ENCODE measurements at places on chromosomes 16 and 17.

DNA sequence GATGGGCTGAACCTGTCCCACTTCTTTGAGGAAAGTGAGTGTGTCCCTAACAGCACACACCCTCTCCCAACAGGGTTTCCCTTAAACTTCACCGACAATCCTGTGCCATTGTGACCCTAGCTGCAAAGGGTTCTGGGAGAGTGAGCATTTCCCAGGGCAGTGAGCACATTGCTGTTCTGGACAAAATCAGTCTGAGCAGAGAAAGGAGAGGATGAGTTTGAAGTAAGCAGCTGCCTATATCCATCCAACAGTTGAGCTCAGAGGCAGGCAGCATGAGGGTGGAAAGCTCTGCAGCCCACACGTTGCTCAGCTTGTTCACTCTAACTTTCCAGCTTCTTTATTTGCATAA is 296.5 kb upstream of the MAF start:
- DNase-seq = no peak

DNA sequence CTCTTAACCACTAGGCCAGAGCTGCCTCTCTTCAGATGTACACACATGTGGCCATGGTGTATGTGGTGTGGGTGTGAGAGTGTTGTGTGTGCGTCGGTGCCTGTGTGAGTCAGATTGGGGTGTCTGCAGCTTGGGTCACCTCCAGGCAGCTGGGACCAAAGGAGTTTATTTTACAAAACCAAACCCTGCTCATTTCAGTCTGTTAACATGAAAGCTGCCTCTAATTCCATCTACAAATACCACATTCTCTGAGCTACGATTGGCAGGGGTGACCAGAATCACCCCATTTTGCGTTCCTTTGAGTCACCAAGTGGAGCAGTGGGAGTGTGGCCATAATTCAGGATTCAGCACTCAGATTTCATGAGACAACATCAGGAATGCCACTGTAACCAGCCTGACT is 105.3 kb downstream of the IRX5 start:
- DNase-seq = no peak

GRCh38 chr17:53749178-53749577 is 73.5 kb upstream of the KIF2B start:
- DNase-seq = peak; percentile 61

GRCh38 chr17:77817953-77818352 is 140.6 kb upstream of the TNRC6C start:
- DNase-seq = no peak

- DNase-seq = no peak
These were observed 28.1 kb downstream of the TTYH2 start for GRCh38 chr17:74241431-74241830.

- no peak for DNase-seq
These were observed 33.7 kb downstream of the TANC2 start for GRCh38 chr17:62999736-63000135.

- no peak for DNase-seq
These were observed 30.9 kb downstream of the ZNF778 start for GRCh38 chr16:89248196-89248982.

- DNase-seq = no peak
These were observed 17.9 kb upstream of the TMIGD1 start for GRCh38 chr17:30351735-30352134.

DNA sequence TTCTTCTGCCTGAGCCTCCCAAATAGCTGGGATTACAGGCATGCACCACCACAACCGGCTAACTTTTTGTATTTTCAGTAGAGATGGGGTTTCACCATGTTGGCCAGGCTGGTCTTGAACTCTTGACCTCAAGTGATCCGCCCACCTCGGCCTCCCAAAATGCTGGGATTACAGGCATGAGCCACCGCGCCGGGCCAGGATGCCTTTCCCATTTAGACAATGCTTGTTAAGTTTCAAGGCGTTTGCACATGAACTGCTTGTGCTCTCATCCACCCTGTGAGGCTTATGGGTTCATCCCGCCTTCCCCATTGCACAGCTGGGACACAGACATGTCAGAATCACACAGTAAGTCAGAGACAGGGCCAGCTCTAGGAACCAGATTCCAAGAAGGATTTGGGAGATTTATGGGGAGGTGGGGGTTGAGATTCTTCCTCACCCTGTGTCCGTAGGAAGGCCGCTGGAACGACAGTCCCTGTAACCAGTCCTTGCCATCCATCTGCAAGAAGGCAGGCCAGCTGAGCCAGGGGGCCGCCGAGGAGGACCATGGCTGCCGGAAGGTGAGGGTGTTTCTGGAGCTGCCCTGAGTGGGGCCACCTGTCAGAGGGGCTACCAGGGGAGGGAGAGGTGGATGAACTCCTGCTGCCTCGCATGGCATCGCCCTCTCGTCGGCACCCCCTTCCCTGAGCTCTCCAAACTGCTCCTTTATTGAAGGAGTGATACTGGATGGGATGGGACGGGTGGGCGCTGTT is 46.3 kb downstream of the MRC2 start:
- no peak for DNase-seq

DNA sequence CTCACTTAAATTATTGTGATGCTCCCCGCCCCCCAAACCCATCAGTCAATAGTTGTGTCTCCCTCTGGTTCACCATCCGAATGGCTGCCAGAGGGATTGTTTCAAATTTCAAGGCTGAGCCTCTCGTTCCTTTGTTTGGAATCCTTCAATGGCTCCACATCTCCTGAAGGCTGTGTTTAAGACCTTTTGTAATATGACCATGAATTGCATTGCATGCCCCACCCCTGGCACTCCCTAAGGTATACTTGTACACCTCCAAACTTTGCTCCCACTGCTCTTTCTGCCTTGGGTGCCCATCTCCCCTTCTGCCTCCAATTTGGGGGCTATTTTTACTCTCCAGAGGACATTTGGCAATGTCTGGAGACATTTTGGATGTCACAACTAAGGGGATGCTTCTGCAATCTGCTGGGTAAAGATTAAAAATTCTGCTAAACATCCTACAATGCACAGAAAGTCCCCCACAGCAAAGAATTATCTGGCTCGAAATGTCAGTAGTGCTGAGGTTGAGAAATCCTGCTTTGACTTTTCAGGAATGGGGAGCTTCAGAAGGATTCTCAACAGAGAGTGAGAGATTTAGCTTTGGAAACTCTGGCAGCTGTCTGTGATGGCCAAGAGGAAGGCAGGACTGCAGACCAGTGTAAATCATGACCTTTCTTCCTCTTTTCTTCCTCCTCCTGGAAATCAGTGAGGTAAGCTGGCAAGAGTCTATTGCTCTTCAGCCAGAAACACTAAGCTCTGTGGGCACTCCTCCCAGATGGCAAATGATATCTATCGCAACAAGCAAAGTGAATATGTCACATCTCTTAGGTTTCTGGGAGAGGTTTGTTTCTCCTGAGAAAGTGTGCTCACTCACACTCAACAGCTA is 8.7 kb upstream of the IL4R start:
- DNase-seq = no peak

- peak; percentile 86 for DNase-seq
These were observed 27.0 kb downstream of the RTN4RL1 start for GRCh38 chr17:1997927-1998742.

DNA sequence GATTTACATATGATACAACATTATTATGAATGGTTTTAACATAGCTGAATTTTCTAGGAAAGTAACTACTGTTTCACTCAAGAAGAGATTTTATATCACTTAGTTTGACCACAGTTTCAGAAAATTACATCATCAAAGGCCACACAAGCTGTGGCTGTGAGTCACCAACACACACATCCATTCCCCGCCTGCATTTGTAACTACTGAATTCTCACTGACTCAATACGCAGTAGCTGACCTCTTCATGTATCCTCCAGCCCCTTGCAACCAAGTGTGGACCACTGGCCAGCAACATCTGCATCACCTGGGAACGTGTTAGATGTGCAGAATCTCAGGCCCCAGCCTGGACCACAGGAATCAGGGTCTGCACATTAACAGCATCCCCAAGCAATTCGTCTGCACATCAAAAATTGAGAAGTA is 197.6 kb downstream of the XYLT1 start:
- no peak for DNase-seq

- DNase-seq = no peak
These were observed 54.4 kb downstream of the MPRIP start for GRCh38 chr17:17096438-17097178.

GRCh38 chr16:49534901-49535610 is 161.5 kb downstream of the C16orf78 start:
- DNase-seq = no peak

GRCh38 chr16:29912087-29912486 is 11.8 kb downstream of the ASPHD1 start:
- DNase-seq = no peak

- no peak for DNase-seq
These were observed 175.7 kb downstream of the PARN start for GRCh38 chr16:14454391-14454790.

DNA sequence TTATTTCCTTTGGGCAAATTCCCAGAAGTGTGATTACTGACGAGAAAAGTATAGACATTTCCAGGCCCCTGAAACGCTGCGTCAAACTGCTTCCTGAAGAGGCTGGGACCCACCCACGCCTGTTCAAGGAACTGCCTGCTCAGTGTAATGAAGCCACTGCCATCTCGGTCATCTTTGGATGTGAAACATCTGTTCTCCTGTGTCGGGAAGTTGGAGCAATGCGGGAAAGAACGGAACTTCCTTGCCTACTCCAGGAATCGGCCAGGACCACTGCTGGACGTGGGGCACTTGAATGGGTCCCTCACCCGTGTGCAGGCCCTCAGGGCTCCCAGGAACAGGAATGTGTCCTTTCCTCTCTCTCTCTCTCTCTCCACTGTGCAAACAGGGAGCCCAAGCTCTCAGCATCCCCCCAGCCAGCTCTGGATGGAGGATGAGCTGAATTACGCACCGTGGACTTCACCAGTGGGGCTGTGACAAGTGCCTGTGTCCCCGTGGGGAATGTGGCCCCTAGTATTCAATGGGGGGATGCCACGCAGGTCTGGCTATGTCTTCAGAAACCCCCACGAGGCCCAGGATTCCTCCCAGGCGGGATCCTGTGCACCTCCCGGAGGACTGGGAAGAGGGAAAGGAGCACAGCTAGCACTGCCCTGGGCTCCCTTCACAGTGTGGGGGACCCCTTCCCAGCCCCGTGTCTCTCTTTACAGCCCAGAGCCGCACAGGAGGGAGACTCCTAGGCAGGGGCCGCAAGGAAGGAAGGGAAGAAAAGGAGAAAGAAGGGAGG is 18.3 kb upstream of the LITAF start:
- DNase-seq = peak; percentile 55

GRCh38 chr17:82444284-82444893 is 6.2 kb downstream of the CYBC1 start:
- DNase-seq = no peak

DNA sequence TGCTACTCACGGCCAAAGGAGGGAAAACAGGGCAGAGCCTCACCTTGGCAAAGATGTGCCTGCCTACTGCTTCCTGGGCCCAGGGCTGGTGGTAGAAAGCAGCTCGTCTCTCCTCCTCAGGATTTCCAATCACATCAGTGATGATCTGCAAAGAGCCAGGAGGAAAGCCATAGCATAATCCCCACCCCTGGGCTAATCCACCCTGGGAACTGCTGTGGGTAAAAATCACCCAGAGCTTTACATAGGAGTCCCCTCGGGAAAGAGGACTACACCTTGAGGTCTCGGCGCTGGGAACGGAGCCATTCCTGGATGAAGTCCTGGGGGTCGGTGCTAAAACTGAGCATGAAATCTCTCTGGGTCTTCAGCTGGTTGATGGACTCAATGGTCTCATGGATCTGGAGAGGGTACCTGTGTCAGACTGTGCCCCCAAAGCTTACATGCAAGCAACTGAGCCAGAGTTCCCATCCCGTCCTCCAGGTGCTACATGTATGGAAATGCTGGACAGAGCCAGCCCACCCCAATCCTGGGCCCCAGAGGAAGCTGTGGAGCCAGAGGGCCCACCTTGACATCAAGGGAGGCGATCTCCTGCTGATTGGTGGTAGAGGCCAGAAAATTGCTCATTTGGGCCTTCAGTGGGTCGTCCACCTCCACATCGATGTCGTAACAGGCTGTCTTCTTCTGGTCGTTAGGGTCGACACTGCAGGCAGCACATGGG is 5.7 kb upstream of the FTSJ3 start:
- no peak for DNase-seq

DNA sequence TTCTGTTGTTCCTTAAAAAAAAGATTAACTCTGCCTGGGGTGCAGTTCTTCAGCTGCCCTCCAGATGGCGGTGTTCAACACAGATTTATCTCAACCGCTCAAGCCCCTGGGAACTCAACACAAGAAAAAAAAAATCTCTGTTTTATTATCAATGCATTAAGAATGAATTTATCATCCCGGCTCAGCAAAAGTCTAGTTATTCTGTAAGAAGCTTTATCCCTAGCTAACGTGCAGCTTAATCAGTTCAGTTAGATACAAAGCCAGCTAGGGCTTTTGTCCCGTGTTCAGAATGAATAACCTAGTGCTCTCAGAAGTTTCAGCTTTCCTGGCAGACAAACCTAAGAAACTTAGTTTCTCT is 475.9 kb upstream of the CCL2 start:
- DNase-seq = peak; percentile 57

DNA sequence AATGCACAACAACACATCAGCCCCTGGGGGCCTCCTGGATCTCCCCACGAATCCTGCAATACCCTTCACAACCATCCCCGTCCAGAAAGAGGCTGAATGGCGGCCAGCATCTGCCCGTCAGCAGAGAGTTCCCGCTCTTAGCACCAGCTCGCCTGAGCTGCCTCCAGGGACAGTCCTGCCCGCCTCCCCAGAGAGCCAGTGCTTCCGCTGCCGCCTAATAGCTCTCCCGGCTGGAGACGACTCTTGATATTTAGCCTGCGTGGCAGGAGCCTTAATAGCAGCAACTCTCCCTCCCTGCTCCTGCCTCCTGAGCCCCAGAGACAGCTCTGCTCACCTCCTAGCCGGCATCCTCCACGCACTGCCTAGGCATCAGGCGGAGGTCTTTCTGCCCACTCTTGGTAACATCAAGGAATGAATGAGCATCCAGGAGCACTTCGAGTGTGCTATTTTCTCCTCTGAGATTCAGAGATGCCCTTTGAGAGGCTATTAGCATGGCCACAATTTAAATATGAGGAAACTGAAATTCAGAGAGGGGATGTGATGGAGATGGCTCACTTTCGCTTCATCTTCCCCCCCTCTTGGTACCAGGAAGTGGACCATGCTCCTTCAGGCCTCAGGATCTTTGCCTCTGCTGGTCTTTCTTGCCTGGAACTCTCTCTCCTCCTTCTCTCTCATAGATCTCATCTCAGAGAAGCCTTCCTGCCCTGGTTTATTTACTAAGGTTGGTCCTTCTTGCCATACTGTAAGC is 67.9 kb downstream of the RAI1 start:
- no peak for DNase-seq

GRCh38 chr17:79048826-79049755 is 25.1 kb downstream of the C1QTNF1 start:
- no peak for DNase-seq

DNA sequence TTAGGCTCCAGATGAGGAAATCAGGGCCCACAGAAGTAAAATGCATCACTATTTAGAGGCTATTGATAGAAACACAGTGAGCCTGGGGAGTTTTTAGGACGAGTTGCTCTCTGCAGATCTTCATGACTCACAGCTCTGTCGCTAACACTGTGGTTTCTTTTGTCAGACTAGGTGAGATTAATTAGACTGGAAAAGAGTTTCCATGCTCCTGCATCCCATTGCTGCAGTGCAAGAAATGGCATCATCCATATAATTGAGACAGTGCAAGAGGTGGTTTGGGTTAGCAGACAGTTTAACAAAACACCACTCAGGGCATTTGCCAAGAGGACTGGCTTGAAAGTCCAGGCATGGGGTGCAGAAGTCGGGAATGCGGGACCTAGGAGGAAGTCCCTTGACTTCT is 198.8 kb upstream of the CACNG5 start:
- DNase-seq = no peak
